Naive thymus-derived CD4-positive, alpha-beta T cell (primary cell): ENCODE measurements at places on chromosomes 12 and 14.

DNA sequence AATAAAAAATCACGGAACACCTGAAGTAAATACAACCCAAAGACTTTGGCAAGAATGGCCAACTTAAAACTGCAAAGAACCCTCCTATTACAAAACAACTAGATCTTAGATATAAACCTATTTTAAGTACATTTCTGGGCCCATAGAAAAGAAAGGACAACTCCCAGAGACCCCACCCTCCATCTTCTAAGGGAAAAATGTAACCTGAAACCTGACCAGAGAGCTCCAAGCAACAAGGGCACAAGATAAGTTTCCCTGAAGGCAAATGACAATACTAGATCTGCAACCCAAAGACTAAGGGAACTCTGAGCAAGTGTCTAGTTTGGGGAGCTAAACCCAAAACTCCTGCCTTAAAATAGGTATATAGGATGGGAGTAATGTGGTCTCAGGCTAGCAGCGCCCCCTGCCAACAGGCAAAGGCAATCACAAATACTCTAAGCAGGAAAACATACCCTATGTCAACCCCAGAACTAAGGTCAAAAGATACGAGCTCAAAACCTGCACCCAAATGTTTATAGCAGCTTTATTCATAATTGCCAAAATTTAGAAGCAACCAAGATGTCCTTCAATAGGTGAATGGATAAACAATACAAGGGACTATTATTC is 218.9 kb downstream of the ITPR2 start:
- DNase-seq, result peak; percentile 3

GRCh38 chr12:83945871-83946270 is 966.7 kb downstream of the SLC6A15 start:
- DNase-seq, result no peak

- no peak for DNase-seq
Measured at GRCh38 chr12:33012226-33012625, 115.6 kb upstream of the PKP2 start.

- DNase-seq, result peak; percentile 95
Measured at GRCh38 chr12:57430931-57431566, at the start of gene R3HDM2. TSS of gene R3HDM2 (minus strand) at chr12:57431043. CDS start at chr12:57310428, 120,615 bp downstream.

DNA sequence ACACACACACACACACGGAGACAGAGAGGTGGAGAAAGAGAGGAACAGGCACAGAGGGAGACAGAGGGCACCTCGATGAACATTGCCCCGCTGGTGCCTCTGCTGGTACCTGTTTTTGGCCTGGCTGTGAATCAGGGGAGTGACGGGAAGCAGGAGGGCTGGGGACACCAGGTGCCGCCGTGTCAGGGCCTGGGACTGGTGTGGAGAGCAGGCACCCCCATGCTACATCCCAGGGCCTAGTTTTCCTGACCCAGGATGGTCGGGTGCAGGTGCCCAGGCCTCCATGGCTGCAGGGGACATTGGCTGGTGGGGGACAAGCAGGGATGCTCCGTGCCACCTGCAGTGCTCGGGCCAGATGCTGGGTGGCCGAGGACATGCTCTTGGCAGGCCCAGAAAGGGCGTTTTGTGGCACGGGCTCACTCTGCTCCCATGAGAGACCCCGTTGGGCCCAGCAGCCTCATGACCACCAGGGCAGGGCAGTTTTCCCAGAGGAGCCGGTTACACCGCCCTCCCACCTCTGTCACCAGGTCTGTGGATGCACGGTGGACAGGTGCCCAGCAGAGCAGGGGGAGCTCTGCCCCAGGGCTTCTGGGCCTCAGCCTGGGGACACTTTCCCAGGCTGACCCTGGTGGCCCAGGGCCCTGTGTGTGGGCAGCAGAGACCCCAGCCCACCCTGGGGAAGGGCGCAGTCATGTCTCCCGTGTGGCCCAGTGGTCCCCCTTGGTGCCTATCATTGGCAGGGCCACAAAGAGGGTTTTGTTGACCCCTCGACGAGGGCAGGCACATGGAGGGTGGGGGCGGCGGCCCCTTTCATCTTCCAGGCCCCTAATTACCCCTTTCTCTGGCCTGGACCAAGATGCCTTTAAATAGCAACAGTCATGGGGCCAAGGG is 207.5 kb upstream of the RTL1 start:
- DNase-seq, result no peak

DNA sequence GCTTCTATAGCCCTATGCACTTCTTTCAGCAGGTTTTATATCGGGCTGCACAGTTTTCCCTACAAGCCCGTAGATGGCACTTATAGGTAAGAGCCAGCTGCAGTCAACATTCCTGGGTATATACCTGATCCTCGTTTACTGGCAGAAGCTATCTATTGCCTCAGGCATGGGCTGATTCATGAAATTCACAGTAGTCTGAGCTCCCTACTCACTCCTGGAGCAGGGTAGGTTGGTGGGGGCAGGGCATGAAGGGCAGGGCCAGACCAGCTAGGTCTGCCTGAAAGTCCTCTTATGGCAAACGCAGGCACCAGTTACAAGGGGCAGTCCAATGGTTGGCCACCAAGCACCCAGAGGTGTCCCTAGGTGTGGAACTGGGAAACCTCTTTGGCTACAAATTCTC is 345.8 kb downstream of the RPS29 start:
- no peak for DNase-seq

GRCh38 chr12:8689681-8690080 is 8.1 kb upstream of the RIMKLB start:
- no peak for DNase-seq
